ENCODE measurements at places on chromosomes 5 and 9.

DNA sequence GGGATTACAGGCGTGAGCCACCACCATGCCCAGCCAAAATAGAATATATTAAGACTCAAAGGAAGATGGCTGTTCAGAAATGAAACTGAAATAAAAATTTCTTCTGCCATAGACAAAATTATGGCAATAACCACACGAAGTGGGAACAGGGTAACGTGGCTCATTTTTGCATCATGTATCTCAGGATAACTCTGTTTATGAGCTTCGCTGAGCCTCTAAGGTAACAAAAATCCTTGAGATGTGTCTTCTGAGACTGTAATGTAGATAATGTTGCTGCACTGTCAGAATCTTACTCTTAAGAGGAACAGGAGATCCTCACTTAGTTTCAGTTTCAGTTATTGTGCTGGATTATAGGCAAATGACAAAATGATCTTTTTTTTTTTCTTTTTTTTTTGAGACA lies 153.8 kb downstream of the GOLPH3 start:
- no peak for DNase-seq

- DNase-seq = no peak
Observed at GRCh38 chr5:90696153-90696552, 137.6 kb downstream of the ADGRV1 start.

DNA sequence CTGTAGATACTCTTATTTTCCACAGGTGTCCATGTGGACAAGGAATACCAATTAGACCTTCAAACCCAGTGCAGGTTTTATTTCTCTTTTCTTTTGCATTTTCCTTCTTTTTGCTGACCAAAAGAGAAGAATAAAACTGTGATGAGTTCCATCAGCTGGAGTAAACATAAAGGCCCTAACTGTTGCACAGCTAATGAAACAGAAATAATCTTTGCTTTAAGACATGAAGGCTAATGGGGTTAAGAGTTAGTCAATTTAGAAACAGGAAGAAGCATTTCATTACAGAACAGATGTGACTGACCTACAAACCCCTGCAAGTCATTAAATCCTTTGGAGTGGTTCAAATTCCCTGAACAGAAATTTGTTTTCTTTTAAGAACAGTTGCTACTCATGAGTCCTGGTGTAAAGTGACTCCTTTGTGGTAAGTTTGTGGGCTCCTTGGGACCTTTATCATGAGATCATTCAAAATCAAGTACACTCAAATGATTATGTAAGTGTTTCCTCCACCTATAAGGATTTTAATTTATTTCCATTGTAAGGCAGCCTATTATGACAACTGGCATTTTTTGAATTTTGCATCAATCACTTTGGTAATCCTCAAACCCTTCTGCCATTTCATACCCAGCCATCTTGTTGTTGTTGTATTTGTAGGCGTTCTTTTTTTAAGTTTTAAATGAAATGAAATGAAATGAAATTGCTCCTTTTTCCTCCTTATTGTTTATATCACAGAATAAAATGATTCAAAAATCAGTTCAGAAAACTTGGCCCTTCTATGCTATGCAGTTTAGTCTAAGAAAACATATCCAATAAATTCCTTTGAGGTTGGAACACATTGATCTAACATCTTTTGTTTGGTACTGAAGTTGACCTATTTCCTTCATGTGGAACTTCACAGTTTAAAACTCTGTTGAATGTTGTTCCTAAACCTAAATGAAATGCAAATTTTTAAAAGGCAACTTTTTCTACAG lies 1.3 kb downstream of the MINAR2 start:
- no peak for DNase-seq

GRCh38 chr5:173243831-173244305 lies 8.9 kb upstream of the NKX2-5 start:
- no peak for DNase-seq

GRCh38 chr5:82540301-82540700 lies 262.1 kb upstream of the RPS23 start:
- no peak for DNase-seq

GRCh38 chr9:31364171-31364570 lies 1020.3 kb upstream of the ACO1 start:
- DNase-seq = no peak

GRCh38 chr5:107526270-107526937 lies 144.3 kb downstream of the EFNA5 start:
- no peak for DNase-seq

DNA sequence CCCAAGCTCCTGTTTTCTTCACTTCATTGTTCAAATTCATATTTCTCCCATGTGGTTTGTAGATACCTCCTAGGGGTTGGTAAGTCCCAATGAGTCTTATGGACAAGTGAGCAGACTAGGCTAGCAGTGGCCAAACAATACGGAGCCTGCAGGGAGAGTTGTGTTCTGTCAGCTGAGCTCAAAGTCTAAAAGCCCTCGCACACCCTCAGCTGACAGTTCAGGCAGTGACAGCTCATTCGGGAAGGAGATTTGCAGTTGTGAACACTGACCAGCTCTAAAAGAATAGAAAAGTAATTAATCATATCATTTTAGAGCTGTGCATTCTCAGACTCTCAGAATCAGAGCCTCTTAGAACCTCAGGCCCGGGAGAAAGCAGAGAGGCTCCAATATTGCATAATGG lies 95.1 kb downstream of the SH3TC2 start:
- DNase-seq = no peak

GRCh38 chr5:151570512-151571269 lies 20.4 kb downstream of the FAT2 start:
- no peak for DNase-seq

DNA sequence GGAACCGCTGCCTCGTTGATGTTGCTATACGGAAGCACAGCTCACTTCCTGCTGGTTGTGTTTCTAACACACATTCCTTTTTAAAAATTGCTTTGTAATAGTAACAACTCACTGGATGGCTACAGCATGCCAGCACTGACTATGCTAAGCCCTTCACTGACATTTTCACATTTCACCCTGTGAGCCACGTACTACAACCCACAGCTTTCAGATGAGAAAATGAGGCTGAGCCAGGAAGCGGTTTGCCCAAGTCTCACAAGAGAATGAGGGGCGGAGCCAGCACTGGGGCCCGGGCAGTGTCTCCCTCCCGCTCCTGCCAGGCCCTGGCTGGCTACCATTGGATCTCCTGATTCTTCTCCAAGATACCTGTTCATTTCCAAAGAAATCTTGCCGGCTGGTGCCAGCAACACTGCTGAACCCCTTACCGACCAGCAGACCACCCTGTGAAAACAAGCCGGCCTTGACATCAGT lies 38.3 kb downstream of the FAM78A start:
- DNase-seq = peak; percentile 68

- DNase-seq = no peak
Observed at GRCh38 chr9:29282121-29282520, 1708.8 kb upstream of the C9orf72 start.

DNA sequence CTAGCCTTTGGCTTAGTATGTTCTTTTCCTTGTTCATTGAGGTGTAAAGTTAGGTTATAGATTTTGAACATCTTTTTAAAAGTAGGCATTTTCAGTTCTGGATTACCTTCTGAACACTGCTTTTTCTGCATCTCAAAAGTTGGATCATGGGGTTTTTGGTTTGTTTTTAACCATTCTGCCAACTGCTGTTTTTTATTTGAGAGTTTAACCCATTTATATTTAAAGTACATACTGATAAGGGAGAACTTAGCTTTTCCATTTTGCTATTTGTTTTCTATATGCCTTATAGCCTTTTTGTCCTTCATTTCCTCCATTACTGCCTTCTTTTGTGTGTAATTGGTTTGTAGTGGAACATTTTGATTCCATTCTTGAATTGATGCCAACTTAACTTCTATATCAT lies 30.5 kb upstream of the ZNF169 start:
- no peak for DNase-seq

DNA sequence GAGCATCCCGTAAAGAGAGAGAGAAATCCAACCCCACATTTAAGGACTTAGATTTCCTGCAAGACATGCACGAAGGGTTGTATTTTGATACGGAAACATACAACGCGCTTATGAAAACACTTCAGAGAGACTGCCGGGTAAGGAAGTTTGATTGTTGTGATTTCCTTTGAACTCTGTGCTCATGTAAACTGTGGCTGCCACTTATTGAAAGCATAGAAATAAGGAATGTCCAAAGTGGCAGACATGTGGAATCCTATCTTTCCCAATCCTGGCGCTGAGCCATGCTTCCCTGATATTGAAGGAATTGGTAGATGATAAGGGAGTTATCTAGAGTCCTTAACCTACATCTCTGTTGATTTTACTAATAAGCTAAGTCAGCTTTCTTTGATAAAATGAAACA lies 119.4 kb downstream of the PRKACG start:
- no peak for DNase-seq

DNA sequence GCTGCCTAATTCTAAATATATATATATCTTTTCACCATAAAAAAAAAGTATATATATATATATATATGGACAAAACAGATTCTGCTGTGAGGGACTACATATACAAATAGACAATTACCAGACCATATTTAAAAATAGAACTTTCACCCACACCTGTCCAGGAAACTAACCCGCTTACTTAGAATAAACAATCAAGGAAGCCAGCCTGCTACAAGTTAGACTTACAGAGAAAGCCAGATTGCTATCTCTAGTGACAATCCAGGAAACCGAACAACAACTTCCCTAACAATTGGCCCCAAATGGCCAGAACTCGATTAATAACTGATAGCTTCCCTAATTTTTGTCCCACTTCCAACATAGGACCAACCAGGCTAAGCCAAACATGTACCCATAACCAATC lies 5.9 kb downstream of the GLDC start:
- no peak for DNase-seq

- DNase-seq = no peak
Observed at GRCh38 chr9:21056931-21057330, 20.8 kb downstream of the IFNB1 start.

GRCh38 chr5:157864067-157864466 lies 5.1 kb upstream of the CLINT1 start:
- no peak for DNase-seq

GRCh38 chr5:149486726-149487635 lies 64.3 kb downstream of the CSNK1A1 start:
- no peak for DNase-seq

DNA sequence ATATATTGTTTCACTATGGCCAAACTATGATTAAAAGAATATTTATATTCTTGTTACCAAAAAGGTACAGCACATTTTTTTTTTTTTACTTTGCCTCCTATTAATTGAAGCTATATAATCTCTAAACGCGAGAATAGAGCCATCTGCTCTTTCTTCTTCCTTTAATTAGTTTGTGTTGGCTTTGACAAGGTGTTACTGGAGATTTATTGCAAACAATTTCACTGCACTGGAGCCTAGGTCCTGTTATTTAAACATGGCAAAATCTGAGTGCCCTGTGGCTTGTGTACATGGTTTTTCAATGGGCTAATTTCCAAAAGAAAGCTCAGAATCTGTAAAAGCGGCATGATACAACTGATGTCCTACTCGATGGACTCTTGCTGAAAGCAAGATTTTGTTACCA lies 40.8 kb upstream of the GABRG2 start:
- DNase-seq = no peak

GRCh38 chr9:18754537-18754936 lies 278.5 kb downstream of the SAXO1 start:
- DNase-seq = no peak

GRCh38 chr5:173315495-173316338 lies 12.5 kb downstream of the STC2 start:
- DNase-seq = no peak

DNA sequence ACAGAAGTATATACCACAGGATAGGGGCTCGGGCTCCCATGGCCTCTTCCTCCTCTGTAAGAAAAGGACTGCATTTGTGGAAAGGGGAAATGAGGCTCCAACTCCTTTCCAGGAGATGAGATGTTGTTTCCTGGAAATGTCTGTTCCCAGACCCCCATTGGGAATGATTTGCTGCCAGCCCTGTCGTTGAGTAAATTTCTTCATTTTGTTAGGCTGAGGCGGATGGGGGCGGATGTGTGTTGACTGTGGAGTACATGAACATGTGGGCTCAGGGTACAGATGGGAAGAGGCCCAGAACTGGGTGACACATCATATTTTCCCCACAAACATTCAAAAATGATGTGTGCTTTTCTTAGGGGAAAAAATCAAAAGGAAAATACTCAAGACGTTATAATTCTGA lies 28.8 kb upstream of the TNFAIP8 start:
- no peak for DNase-seq

- no peak for DNase-seq
Observed at GRCh38 chr5:24635209-24635608, 9.6 kb downstream of the CDH10 start.

GRCh38 chr5:167783145-167783817 lies 508.2 kb upstream of the WWC1 start:
- no peak for DNase-seq

DNA sequence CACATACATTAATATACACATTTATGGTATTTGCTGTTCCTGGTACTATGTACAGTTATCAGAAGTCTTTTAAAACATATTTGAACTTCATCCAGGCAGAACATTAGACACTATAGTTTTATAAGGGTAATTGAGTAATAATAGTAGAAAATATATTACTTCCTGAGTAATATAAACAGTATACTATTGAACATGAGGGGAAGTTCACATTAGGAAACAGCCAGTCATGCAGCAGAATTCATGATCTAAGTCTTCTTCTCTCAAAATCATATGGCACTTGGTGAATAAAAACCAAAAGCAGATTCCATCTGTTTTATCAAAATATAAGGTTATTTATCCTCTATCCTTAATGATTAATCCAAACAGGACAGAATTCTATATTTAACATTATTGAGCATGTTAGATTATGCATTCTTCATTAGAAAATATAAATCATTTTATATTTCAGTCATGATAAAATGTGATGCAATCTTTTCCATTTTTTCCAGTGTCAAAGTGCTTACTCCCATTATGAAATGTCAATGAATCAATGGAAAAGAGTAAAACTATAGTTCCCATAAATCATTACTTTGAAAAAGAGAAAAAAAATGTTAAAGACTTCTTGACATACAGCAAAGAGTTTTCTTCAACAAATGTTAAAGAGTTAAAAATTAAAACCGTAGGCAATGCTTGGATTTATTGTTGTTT lies 584.3 kb upstream of the TUSC1 start:
- DNase-seq = no peak

DNA sequence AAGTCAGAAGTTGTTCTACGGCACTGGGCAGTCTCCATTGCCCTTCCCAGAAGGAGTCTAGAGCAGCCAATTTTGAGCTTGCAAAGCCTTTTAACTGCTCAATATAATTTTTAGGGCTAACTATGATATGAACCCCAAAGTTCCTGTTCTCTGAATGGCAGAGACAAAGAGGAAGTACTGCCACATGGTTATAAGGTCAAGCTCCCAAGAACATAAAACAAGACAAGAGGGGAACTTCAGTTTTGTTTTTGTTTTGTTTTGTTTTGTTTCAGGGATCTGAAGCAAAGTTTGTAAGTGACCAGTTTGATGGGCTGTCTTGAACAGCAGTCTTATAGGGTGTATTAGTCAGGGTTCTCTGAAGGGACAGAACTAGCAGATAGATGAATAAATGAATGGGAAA lies 11.9 kb upstream of the SMC2 start:
- no peak for DNase-seq

DNA sequence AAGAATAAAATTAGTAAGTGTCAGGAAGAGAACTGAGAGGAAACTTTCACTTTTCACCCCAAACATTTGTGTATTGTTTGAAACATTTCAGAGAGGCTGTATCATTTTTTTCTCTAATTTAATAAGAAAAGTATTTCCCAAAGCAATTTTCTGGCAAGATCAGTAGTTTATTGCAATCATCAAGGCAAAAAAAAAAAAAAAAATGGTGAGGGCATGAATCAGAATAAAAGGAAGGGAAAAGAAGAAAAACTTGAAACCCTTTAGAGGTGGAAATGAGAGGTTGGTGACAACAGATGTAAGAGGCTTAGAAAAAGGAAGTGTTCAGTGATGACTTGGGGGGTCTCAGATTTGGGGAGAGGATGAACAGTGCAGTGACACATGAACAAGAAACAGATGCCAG lies 13.3 kb downstream of the SHC3 start:
- no peak for DNase-seq

- no peak for DNase-seq
Observed at GRCh38 chr9:114787781-114788498, 17.9 kb downstream of the TNFSF15 start.
